ENCODE measurements at places on chromosomes 7 and 10. TPM values are rescaled to one million over a fixed set of nuclear protein-coding genes. Genes with fewer than 3 reads are reported as not detected.

ABCB1 gene
- total RNA-seq = 4.1 TPM

TAS2R41 gene
- total RNA-seq = not detected

GBX1 gene
- not detected for total RNA-seq

USP6NL gene
- total RNA-seq = 17.6 TPM

OPN4 gene
- total RNA-seq = not detected

ECHDC3 gene
- total RNA-seq = 2.6 TPM

FAM25G gene
- total RNA-seq = not detected

NET1 gene
- total RNA-seq = 32.1 TPM

CRPPA gene
- total RNA-seq = 1.7 TPM

TBX20 gene
- total RNA-seq = 0.97 TPM

AGR3 gene
- not detected for total RNA-seq

NEUROG3 gene
- total RNA-seq = not detected

TAF3 gene
- total RNA-seq = 1.3 TPM

SPDYE8 gene
- not detected for total RNA-seq

FAM25C gene
- total RNA-seq = not detected

GCK gene
- total RNA-seq = 1.3 TPM

C10orf67 gene
- under 0.01 TPM for total RNA-seq

HSPA12A gene
- total RNA-seq = 0.32 TPM

VAX1 gene
- total RNA-seq = not detected

SERPINE1 gene
- 1,622 TPM for total RNA-seq

GFRA1 gene
- total RNA-seq = 1.8 TPM

PIK3AP1 gene
- 0.32 TPM for total RNA-seq

MYO3A gene
- not detected for total RNA-seq

SLC13A1 gene
- total RNA-seq = not detected

POLR2J gene
- 21.9 TPM for total RNA-seq

COL17A1 gene
- 0.65 TPM for total RNA-seq

COX19 gene
- 8.4 TPM for total RNA-seq

C7orf25 gene
- 9.4 TPM for total RNA-seq

ZWINT gene
- 56.8 TPM for total RNA-seq

TFAM gene
- total RNA-seq = 47.1 TPM

OR9A2 gene
- total RNA-seq = not detected

ZNF804B gene
- not detected for total RNA-seq

CALHM1 gene
- not detected for total RNA-seq

ZDHHC16 gene
- total RNA-seq = 37.7 TPM

ACTR3C gene
- 1.5 TPM for total RNA-seq

CHST15 gene
- total RNA-seq = 15.5 TPM

OR2A1 gene
- under 0.01 TPM for total RNA-seq

SRRM3 gene
- 0.91 TPM for total RNA-seq

All from epithelial cell of umbilical artery (primary cell).